ENCODE measurements at places on chromosomes 2 and 18.

DNA sequence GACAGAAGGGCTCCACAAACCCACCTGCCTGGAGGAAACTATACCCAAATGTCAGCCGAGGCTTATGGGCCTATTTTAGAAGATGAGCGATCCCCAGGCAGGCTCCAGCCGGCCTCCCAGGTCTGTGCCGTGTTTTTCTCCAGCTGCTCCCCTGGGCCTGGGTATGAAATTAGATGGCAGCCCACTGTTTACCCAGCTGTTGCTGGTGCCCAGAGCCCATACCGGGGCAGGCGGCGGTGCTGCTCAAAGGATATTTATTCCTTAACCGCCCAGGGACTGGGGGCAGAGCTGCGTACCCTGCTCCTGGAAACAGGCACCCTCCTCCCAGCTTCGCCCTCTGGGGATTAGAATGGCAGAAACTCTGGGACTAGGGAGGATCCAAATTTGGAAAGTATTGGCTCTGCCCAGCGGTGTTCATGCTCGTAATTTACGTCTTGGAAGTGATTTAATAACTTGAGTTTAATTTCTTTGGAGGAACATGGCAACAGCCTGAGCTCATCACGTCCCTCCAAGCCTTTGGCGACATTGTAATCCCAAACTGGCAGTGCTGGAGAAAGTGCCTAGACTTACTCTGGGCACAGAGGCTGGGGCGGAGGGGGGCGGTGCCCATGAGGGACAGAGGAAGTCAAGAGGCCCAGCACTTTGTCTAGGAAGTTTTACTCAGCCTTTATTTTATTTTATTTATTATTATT lies 199.2 kb downstream of the KLHL29 start:
- no peak for DNase-seq

DNA sequence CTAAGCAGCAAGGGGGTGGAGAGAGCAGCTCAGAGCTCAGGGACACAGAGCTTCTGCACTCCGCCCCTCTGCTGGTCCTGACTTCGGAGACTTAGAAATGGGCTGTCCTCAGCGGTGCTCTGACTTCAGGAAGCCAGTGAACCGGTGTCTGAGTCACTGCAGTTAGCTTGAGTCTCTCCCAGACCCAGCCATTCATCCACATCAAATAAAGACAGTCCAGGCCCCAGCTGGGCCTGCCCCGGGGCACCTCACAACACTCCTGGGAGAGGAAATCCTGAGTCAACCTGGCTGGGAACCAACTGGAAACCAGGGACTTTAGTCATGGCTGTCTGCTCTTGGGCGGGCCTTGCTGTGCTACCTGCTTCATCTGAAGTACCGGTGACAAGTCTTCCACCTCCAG lies 5.4 kb upstream of the ITGB6 start:
- no peak for DNase-seq

- DNase-seq: no peak
Measured at GRCh38 chr2:32564417-32565035, 63.3 kb upstream of the TTC27 start.

- DNase-seq: no peak
Measured at GRCh38 chr2:190053426-190053825, 9.1 kb downstream of the MSTN start.

- DNase-seq: no peak
Measured at GRCh38 chr2:212398316-212398715, 140.3 kb downstream of the ERBB4 start.

- no peak for DNase-seq
Measured at GRCh38 chr2:241994086-241994485, 124.6 kb downstream of the RTP5 start.

- DNase-seq: no peak
Measured at GRCh38 chr2:37865640-37866039, 59.4 kb upstream of the RMDN2 start.

GRCh38 chr2:63060472-63060991 lies 9.9 kb downstream of the OTX1 start:
- no peak for DNase-seq

DNA sequence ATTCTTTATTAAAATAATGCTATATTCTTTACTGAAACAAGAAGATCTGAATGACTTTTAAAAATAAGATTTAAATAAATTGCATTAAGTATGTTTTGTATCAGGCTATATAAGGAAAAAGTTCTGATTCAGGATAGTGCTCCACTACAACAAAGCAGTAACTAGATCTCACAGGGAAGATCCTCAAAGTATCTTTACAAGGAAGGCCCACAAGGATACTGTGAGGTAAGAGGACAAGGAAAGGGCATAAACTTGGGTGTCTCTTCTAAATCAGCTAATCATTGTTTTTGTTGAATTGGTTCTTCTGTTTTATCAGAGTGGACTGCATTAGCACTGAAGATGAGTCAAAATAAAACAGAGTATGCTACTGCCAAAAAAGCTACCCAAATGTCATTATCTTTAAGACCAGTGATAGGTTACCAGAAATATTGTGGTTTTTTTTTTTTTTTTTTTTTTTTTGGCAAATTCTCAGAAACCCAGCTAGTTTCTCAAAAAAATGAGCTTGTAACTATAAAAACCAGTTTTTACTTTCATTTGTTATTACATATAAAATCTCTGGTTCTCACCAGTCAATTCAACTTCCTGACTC lies 160.9 kb downstream of the BAZ2B start:
- peak; percentile 76 for DNase-seq

GRCh38 chr2:217254111-217254510 lies 394.2 kb upstream of the TNP1 start:
- DNase-seq: no peak

- no peak for DNase-seq
Measured at GRCh38 chr2:212330263-212330662, 208.3 kb downstream of the ERBB4 start.

GRCh38 chr18:54806526-54806925 lies 21.8 kb upstream of the RAB27B start:
- peak; percentile 50 for DNase-seq

DNA sequence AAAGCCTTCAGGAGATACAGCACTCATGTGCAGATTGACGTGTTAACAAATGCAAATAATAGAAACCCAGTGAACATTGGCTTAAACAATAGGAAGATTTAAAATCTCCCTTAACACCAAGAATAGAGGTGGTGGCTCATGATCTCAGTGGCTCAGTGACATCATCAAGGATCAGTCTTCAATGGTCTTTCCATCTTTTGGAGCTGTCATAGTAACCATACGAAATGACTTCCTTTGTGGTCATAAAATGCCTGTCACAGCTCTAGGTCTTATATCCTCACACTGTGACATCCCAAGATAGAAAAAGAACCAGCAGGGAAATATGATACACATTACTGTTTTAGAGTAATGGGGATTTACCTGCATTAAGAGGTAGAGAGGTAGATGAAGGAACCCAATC lies 59.6 kb upstream of the ACKR3 start:
- no peak for DNase-seq

- peak; percentile 95 for DNase-seq
Measured at GRCh38 chr2:219514196-219514761, at the start of gene ASIC4. Gene ASIC4 (plus strand): TSS chr2:219514482. CDS start chr2:219514725, 243 bp downstream.

DNA sequence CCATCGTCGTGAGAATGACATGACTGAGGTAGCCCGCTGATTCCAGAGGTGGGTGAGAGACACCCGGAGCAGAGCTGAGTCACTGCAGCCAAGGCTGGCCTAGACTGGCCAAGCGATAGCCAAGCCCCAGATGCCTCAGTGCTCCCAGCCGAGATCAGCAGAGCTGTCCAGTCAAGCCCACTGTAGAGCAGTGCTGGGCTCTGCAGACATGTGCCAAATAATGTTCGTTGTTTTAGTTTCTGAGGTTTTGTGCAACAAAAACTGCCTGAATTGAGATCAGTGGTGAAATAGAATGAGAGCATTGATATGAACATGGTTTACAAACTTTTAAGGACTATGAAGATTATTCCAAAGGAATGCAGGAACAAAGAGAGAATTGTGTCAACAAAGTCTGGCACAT lies 42.1 kb downstream of the INSIG2 start:
- no peak for DNase-seq

DNA sequence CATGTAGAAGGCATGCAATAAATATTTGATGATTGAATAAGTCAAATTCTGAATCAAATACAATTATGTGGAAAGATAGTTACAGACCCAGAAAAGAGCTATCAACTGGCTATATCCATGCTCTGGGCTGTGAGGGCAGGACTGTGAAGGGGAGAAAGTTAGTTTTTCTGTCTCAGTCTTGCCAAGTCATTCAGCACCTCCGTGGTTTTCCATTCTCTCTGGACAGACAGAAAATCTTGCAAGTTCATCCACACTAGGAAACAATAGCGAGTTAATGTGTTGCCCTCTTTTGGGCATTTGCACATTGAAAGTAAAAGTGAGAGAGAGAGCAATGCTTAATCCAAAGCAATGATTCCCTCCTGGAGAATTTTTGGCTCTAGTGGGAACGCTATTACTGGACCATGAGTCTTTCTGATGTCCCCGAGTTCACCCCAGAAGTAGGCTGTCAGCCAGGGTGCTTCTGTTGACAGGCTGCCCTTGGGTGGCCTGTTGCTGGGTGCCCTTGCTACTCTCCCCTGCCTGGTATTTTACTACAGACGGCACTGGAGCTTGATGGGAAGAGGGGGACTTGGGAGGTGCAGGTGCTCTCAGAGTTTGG lies 238.3 kb downstream of the LOXHD1 start:
- peak; percentile 22 for DNase-seq

Data from OCI-M1 (cell line).